ENCODE measurements at places on chromosomes 13 and 19.

- no peak for DNase-seq
These were observed 12.9 kb downstream of the OLFM2 start for GRCh38 chr19:9923440-9923839.

- DNase-seq, result no peak
These were observed 614.2 kb downstream of the SLITRK5 start for GRCh38 chr13:88285329-88285728.

GRCh38 chr19:16778796-16779411, 50.3 kb upstream of the SIN3B start:
- DNase-seq, result peak; percentile 10

DNA sequence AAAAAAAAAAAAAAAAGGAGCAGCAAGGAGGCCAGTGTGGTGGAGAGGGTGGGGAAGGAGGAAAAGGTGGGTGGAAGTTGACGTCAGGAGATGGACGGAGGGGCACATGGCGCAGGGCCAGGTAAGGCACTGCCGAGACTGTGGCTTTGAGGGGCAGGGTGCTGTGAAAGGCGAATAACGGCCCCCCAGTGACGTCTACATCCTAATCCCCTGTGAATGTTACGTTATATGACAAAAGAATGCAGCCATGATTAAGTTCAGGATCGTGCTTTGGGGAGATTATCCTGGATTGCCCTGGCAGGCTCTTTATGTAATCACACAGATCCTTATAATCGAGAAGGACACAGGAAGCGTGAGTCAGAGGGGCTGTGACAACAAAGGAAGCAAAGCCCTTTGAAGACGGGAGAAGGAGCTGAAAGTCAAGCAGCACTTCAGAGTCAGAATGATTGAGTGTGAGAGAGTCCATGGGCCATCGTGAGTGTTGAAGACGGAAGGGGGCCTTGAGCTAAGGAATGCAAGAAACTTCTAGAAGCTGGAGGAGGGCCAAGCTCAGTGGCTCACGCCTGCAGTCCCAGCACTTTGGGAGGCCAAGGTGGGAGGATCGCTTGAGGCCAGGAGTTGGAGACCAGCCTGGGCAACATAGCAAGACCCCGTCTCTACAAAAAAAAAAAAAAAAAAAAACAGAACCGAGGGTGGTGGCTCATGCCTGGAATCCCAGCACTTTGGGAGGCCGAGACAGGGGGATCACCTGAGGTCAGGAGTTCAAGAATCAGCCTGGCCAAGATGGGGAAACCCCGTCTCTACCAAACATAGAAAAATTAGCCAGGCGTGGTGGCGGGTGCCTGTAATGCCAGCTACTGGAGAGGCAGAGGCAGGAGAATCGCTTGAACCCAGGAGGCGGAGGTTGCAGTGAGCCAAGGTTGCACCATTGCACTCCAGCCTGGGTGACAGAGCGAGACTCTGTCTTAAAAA, 13.8 kb upstream of the CEACAM16 start:
- no peak for DNase-seq

DNA sequence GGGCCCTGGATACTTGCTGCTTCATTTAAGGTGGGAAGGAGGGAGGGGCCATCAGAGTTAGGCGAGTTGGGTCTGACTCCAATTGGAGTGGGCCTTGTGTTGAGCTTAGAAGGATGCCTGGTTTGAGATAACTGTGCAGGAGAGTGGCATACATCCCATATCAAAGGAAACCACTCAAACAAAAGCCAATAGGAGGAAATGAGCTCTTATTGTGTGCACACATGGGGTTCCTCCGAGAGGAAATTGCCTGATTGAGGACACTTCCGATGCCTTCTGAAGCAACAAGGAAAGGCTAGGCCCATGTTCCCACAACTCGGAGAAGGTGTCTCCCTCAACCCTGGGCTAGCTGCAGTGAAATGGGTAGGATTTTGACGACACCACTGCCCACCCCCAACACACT, 19.6 kb downstream of the MBNL2 start:
- no peak for DNase-seq

DNA sequence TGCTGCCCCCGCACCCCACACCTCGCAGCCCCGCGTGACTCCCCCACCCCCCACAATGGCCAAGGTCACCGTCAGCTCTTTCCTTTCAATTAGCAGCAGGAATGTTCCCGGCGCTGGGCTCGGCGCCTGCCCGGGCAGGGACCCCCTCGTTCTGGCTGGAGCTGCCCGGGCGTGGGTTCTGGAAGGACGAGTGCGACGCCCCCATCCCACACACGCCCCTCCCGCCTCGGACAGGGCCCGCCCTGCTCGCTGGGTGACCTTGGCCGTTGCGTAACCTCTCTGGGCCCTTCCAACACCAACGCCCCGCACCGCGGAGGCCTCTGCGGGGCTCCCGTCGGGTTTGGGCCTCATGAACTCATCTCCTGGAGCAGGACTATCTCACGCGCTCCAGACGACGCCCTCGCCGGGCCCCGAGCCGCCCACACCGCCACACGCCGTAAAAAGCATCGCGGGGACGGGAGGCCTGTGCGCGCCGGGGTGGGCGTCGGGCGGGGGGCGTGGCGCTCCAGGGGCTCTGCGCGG, 10.3 kb downstream of the PALM start:
- DNase-seq, result no peak

DNA sequence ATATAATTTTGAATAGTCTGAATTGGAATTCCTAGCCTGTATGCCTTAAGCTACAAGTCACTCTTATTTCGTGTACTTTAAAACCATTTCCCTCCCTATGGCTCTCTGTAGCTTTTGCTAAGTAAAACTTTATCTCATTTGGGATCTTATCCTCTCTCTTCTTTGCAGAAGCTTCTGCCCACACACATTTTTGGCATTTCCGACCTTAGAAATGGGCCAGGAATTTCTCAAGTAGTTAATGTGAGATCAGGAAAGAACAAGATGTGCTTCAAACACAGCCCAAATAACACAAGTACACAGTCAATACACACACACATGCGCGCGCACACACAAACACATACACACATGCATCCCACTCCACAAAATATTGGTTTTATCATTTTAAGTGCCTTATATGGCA, 931.0 kb upstream of the MIR17HG start:
- DNase-seq, result no peak

- no peak for DNase-seq
These were observed 9.7 kb upstream of the SLAIN1 start for GRCh38 chr13:77687799-77688198.

- DNase-seq, result no peak
These were observed 736 bp downstream of the SMAD9 start for GRCh38 chr13:36919171-36919832.

- DNase-seq, result peak; percentile 37
These were observed 18.6 kb downstream of the GRIK5 start for GRCh38 chr19:42051166-42052115.

DNA sequence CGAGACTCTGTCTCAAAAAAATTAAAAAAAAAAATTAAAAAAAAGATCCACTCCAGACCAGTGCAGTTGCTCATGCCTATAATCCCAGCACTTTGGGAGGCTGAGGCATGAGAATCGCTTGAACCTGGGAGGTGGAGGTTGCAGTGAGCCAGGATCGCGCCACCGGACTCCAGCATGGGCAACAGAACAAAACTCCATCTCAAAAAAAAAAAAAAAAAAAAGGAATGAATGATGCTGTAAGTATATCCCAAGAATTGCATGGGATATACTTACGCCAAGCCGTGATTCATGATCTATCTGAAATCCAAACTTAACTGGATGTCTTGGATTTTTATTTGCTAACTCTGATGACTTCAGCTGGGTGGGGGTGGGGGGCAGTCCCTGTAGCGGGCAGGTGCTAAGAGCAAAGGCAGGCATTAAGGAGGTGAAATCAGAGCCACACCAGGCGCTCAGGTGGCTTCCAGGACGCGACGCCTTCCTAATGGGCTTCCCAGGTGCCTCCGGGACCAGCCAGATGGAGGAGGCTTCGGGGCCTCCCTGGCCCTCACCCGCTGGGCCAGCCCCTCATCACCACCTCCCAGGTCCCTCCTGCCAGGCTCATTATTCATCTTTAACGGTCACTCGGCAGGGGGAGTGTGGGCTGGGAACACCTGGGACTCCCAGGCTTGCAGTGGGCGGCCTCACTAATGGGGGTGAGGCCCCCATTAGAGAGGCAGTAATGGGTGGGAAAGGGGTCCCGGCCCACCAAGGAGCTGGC, 11.4 kb upstream of the FUT5 start:
- DNase-seq, result no peak

- no peak for DNase-seq
These were observed 96.8 kb upstream of the KLF12 start for GRCh38 chr13:74230984-74231501.

DNA sequence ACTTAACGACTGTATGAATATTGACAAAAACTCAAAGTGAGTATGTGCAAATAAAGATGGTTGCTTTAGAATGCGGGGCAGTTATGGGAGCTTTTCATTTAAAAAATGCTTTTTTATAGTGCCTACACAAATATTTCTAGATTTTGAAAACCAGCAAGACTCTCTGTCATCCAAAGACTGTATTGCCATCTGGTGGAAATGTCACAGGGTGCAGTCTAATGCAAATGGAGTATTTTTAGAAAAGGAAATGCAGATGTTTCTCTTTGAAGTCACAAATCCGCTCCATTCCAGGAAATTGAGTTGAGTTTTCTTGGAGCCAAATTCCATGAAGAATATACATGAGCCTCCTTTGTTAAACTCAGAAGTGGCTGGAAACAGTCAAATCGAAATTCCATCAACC, 2.3 kb upstream of the C1QTNF9B start:
- DNase-seq, result no peak

DNA sequence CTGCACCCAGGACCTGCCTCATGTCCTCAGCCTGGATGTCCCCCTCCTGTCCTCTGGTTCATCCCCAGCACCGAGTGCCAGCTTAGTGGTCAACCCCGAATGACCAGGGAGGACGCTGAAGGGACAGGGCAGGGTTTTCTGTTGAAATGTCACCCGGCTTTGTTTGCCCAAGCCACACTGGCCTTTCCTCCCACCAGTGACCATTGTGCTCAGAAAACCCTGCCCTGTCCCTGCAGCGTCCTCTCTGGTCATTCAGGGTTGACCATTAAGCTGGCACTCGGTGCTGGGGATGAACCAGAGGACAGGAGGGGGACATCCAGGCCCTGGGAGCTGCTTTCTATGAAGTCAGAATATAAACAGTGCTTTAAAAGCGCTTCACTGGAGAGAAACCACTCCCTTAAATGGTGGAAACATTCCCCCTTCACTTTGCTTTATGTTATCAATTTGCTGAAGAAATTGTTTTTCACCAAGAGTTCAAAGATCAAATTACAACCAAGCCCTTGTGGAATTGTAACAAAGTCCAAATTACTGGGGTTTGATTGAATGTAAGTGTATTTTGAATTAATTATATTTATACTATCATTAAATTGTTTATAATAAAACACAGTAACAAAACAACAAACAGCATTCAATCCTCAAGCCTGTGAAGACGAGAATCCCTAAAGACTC, 21.4 kb downstream of the CARS2 start:
- DNase-seq, result no peak

GRCh38 chr13:25980255-25980654, 71.6 kb downstream of the SHISA2 start:
- DNase-seq, result no peak

- no peak for DNase-seq
These were observed 1.5 kb downstream of the ZNF543 start for GRCh38 chr19:57321751-57322150.

DNA sequence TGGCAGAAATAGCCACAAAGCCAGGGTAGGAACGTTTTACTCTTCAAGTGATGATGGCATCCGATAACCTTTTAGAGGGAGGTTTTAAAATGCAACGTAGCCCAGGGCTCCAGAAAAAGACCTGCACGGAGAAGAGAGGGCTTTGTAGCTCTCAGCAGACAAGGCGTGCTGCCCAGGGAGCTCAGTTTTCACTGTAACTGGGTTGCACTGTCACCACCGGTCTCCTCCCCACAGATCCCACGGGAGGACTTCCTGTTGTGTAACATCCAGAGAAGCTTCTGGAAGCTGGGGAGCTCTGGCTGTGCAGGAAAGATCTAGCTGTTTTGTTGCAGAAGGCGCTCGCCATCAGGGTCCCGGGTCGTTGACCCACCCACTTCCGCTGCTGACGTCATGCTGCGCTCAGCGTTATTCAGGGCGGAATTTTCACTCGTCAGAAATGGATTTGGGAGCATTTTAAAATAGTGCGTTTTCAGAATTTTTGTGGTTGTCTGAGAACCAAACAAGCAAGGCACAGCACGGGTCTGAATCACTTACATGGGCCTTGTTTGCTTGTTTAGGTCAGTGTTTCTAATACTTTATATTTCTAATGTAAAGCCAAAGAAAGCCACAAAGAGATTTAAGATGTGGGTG, 50.8 kb downstream of the ATP11A start:
- DNase-seq, result no peak

DNA sequence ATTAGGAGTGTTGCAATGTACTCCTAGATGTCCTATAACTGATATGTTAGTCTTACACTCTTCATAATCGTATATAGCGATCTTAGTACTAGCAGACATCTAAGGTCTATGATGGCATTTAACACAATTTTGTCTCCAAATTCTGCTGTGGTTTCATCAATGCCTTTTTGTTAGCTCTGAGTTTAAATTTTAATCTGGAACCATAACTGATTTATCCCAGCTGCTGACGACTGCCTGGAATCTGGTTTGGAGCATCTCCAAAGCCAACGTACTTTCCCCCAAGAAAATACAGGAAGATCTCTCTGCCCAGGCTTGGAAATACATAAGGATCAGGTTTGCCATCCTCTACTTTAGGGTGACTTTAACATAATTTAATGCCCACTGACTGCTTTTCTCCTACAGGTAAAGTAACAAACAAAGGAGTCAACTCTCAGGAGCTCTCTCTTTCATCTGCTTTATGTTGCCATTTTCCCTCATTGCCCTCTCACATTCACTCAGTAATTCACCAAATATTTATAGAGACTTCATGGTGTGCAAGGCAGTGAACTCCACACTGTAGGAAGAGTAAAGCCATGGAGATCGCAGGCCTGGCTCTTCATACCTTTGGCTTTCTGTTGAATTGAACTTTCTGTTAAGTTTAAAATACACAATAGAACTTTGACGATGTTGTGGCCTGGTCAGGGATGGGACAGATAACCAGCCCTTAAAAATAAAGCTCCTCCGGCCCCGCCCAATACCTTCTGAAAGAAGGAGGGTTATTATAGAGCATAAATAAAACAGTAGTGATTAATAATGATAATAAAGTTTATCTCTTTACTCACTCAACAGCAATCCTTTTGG, 23.3 kb upstream of the SPART start:
- no peak for DNase-seq

DNA sequence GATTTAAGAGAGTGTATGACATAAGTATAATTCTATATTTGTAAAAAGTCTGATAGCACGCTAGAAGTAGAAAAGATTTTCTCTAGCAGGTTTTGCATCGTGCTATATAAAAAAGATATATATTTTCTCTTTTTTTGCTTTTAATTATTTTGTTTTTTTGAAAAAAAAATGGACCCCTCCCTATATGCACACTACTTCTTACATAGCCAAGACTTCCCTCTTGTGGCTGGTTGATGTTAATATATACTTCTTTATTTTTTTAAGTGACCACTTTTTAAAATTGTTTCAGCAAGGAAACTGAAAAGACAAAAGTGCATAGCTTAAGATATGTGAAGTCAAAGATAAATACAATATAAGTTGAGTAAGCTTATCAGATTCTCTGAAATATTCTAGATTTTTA, 1202.8 kb downstream of the DIAPH3 start:
- no peak for DNase-seq

GRCh38 chr13:60572003-60572798, 175.2 kb downstream of the TDRD3 start:
- no peak for DNase-seq
